Right lobe of liver (tissue), 6 donors: ENCODE measurements at places on chromosomes 7 and 10. TPM values are rescaled to one million over a fixed set of nuclear protein-coding genes. Genes with fewer than 3 reads are reported as not detected.

The MOGAT3 gene
- total RNA-seq: 10.1 TPM

The SEM1 gene
- total RNA-seq: 13.7 TPM

The GNGT1 gene
- total RNA-seq: not detected

The ANKRD30A gene
- not detected for total RNA-seq

The MMD2 gene
- not detected for total RNA-seq

The ZNF479 gene
- total RNA-seq: not detected

The RASA4B gene
- 1.1 TPM for total RNA-seq

The OR13A1 gene
- not detected for total RNA-seq

The AP3M1 gene
- 22.4 TPM for total RNA-seq

The INTS1 gene
- 43.5 TPM for total RNA-seq

The COL17A1 gene
- not detected for total RNA-seq

The SYCE1 gene
- total RNA-seq: 2.5 TPM

The ATP6V0A4 gene
- total RNA-seq: not detected

The NME8 gene
- not detected for total RNA-seq

The CLDN3 gene
- total RNA-seq: 16.7 TPM

The CDH23 gene
- total RNA-seq: 3.3 TPM

The LMOD2 gene
- 0.37 TPM for total RNA-seq

The SLC16A9 gene
- 1.2 TPM for total RNA-seq

The KLF14 gene
- total RNA-seq: not detected

The LIPJ gene
- total RNA-seq: 0.42 TPM

The PRXL2A gene
- 85.3 TPM for total RNA-seq

The SPDYE5 gene
- total RNA-seq: not detected
